Type B pancreatic cell (in vitro differentiated cells): ENCODE measurements at places on chromosomes 7 and 10. TPM values are rescaled to one million over a fixed set of nuclear protein-coding genes. Genes with fewer than 3 reads are reported as not detected.

DNA sequence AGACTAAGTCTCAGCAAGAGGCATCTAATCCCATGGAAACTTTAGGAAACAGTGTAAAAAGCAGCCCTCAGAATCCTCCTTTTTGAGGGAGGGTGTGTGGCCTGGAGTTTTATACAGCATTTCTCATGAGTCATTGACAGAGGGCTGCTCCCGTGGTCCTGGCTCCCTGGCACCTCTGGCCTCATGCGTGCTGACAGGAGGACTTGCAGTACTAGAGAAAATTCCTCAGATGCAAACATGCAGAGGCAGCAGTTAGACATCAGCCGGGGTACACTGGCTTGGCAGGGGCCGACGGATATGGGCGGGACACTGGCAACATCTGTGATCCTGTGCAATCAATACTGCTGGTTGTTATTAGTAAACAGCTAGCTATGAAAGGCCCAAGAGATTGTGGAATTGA is 925.1 kb upstream of the CELF2 start:
- H3K27ac ChIP-seq = no peak overlapping the region
- no peaks in the 10 kb centered on the region for H3K27me3 ChIP-seq
- no peak for DNase-seq
- H3K4me3 ChIP-seq = no peak overlapping the region
- H3K36me3 ChIP-seq = no peaks in the 10 kb centered on the region

DNA sequence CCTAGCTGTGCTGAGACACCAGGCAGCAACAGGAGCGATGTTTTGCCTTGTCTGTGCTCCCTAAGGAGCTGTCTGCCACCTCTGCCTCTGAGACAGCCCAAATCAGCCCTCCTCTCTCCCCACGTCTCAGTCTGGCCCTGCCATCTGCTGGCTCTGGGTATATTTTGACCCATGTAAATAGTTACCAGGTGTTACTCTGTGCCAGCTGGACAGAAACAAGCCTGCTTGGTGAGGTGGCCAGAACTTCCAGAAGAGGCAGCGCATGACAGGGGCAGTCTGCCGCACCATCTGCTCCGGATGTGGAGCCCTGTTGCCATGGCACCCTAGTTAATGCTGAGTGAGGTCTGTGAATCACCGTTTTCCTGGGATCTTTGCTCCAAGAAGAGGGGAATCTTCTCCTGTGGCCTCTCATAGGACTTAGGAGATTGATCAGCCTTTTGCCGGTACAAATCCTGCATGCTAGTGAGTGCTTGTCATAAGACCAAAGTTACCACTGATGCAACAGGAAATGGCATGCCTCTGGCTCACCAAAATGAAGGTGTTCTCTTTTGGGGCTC is 31.8 kb downstream of the GSTO2 start:
- DNase-seq = no peak
- H3K4me3 ChIP-seq = no peak overlapping the region
- no peak overlapping the region for H3K27ac ChIP-seq
- peaks cover 3% of the 10 kb centered on the region for H3K27me3 ChIP-seq

Gene ZNF853
- 5.0 and 9.2 TPM in 2 replicates for total RNA-seq

GRCh38 chr10:44564790-44565189 is 179.9 kb upstream of the CXCL12 start:
- H3K36me3 ChIP-seq = no peaks in the 10 kb centered on the region
- DNase-seq = no peak
- no peak overlapping the region for H3K4me3 ChIP-seq
- peaks cover 5% of the 10 kb centered on the region for H3K27me3 ChIP-seq
- H3K27ac ChIP-seq = no peak overlapping the region

Gene EVX1
- 0.41 and 0.71 TPM in 2 replicates for total RNA-seq

Gene GBX1
- 0.26 and 0.41 TPM in 2 replicates for total RNA-seq

- peaks cover 70% of the 10 kb centered on the region for H3K27me3 ChIP-seq
- no peaks in the 10 kb centered on the region for H3K36me3 ChIP-seq
- H3K27ac ChIP-seq = no peak within 1 kb of the TSS
These were observed at the start of gene VWA2 for GRCh38 chr10:114239117-114239993. VWA2 (plus strand) TSS chr10:114239254; CDS start chr10:114248714, 9,460 bp downstream.

DNA sequence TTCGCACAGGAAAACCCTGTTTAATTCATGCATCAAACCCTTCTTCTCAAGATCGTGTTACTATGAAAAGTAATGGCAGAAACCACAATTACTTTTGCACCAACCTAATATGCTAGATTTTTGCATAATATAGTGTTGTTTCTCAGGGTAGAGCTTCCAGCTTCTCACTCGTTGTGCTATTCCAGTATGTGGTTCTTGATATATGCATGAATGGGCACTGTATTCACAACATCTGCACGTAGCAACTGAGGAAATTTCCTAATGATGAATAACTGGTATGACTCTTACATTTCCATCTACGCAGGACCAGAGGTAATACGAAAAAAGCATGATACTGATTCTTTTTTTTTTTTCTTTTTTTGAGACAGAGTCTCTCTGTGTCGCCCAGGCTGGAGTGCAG is 326.6 kb upstream of the GALNT17 start:
- no peaks in the 10 kb centered on the region for H3K4me1 ChIP-seq
- H3K4me3 ChIP-seq = no peak overlapping the region
- no peak overlapping the region for H3K27ac ChIP-seq
- DNase-seq = no peak

Gene C10orf105
- 0.31 TPM in 1 of 2 replicates, not detected in the other for total RNA-seq

- no peaks in the 10 kb centered on the region for H3K36me3 ChIP-seq
- no peaks in the 10 kb centered on the region for H3K27me3 ChIP-seq
- no peak overlapping the region for H3K27ac ChIP-seq
- no peak overlapping the region for H3K4me3 ChIP-seq
- H3K4me1 ChIP-seq = peaks cover 63% of the 10 kb centered on the region
- DNase-seq = no peak
These were observed 11.3 kb downstream of the NOD1 start for GRCh38 chr7:30467271-30467670.

GRCh38 chr7:132225216-132226030 is 350.8 kb downstream of the PLXNA4 start:
- H3K4me1 ChIP-seq = peaks cover 6% of the 10 kb centered on the region
- H3K27me3 ChIP-seq = peaks cover 14% of the 10 kb centered on the region
- no peaks in the 10 kb centered on the region for H3K36me3 ChIP-seq
- DNase-seq = no peak

Gene CUL2
- total RNA-seq = 32.4 and 36.4 TPM in 2 replicates

- H3K27ac ChIP-seq = no peak overlapping the region
- DNase-seq = peak; percentile 85
- peaks cover 97% of the 10 kb centered on the region for H3K27me3 ChIP-seq
- peaks cover 4% of the 10 kb centered on the region for H3K36me3 ChIP-seq
- H3K4me1 ChIP-seq = peaks cover 8% of the 10 kb centered on the region
These were observed 29.3 kb upstream of the KCNK18 start for GRCh38 chr10:117167789-117168674.

- no peak overlapping the region for H3K27ac ChIP-seq
- peaks cover 10% of the 10 kb centered on the region for H3K4me1 ChIP-seq
- peaks cover 7% of the 10 kb centered on the region for H3K27me3 ChIP-seq
- no peaks in the 10 kb centered on the region for H3K36me3 ChIP-seq
- DNase-seq = no peak
- H3K4me3 ChIP-seq = no peak overlapping the region
These were observed 147.7 kb downstream of the JAZF1 start for GRCh38 chr7:28032738-28033380.

GRCh38 chr7:139452958-139453672 is 30.4 kb downstream of the KLRG2 start:
- H3K36me3 ChIP-seq = no peaks in the 10 kb centered on the region
- H3K27me3 ChIP-seq = no peaks in the 10 kb centered on the region
- H3K27ac ChIP-seq = no peak overlapping the region
- no peak for DNase-seq
- peaks cover 4% of the 10 kb centered on the region for H3K4me1 ChIP-seq

Gene PIK3AP1
- 3.5 and 3.7 TPM in 2 replicates for total RNA-seq

Gene POLR1F
- 11.9 and 14.7 TPM in 2 replicates for total RNA-seq

Gene PLEKHS1
- total RNA-seq = 0.12 and 0.45 TPM in 2 replicates

Gene MKI67
- 40.5 and 104 TPM in 2 replicates for total RNA-seq

DNA sequence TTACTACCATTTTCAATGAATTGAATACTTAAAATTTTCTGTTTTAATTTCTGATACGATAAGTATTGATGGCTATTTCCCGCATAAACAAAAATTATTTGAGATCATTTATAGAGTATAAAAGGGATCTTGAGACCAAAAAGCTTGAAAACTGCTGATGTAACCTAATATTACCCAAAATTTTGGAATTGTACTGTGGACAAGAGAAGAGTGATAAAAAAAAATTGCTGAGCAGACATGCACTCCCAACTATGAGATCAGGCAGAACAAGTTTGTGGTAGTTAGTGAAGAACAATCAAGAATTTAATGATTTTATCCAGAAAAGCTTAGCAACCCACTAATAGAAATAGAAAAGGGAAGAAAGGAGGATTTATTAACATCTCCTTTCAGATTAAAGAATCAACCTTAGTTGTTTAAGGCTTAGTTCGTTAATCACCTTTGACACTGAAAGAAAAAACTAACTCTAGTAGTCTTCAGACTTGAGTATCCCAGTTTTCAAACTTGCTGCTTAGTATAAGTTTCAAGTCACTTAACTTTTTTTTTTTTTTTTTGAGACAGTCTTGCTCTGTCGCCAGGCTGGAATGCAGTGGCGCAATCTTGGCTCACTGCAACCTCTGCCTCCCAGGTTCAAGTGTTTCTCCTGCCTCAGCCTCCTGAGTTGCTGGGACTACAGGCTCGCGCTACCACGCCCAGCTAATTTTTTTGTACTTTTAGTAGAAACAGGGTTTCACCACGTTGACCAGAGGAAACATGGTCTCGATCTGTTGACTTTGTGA is 50.6 kb upstream of the ZC3HAV1 start:
- no peak overlapping the region for H3K4me3 ChIP-seq
- no peak overlapping the region for H3K27ac ChIP-seq
- H3K36me3 ChIP-seq = peaks cover 7% of the 10 kb centered on the region
- H3K4me1 ChIP-seq = no peaks in the 10 kb centered on the region

Gene C10orf67
- 0.12 and 0.17 TPM in 2 replicates for total RNA-seq
